Muscle of leg (tissue), 16 donors: ENCODE measurements at places on chromosomes 16 and 17.
A peak's percentile ranks its signal among the peaks of the same experiment; 100 is the strongest.

- H3K4me1 ChIP-seq, result no peaks in the 10 kb centered on the region
- H3K4me3 ChIP-seq, result no peak overlapping the region
- no peak for DNase-seq
- H3K27me3 ChIP-seq, result peaks cover 7% of the 10 kb centered on the region
Observed at GRCh38 chr16:65634291-65634690, 512.4 kb upstream of the CDH11 start.

GRCh38 chr16:84080378-84080777 is 36.4 kb downstream of the MBTPS1 start:
- H3K27ac ChIP-seq, result no peak overlapping the region
- H3K4me1 ChIP-seq, result no peaks in the 10 kb centered on the region
- DNase-seq, result no peak
- no peak overlapping the region for H3K4me3 ChIP-seq
- H3K36me3 ChIP-seq, result peaks cover 57% of the 10 kb centered on the region

- H3K36me3 ChIP-seq, result no peaks in the 10 kb centered on the region
- peaks cover 12% of the 10 kb centered on the region for H3K27me3 ChIP-seq
- H3K4me3 ChIP-seq, result peak overlapping the region; percentile 32
- peaks cover 7% of the 10 kb centered on the region for H3K4me1 ChIP-seq
- no peak overlapping the region for H3K27ac ChIP-seq
Observed at GRCh38 chr17:15917438-15918027, 27.4 kb upstream of the ADORA2B start.

DNA sequence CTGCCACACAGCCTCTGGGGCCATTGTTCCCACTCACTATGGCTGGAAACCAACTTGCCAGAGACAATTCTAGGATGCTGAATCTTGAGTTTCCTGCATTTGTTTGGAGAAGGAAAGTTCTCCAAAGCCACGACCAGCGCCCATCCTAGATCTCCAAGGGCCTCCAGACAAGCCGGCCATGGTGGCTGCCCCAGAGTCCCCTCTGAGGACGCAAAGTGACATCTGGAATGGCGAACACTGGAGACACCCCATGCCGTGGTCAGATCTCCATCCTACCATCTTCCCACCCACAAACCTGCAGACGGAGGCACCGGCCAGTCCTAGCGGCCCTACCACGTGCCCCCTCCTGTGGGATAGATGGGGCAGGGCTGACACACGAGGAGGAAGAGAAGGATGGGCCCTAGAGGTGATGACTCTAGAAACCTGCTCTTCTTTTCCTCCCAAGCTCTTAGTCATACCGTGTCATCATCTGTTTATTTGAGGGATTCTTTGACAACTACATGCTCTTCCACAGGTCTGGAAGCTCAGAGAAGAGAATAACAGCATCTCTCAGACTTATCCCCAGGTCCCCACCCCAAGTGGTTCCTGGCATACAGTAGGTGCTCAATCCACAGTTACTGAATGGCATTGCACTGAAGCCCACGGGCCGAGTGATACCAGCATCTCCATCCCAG is 71.3 kb downstream of the MYH11 start:
- no peaks in the 10 kb centered on the region for H3K4me1 ChIP-seq
- no peak overlapping the region for H3K27ac ChIP-seq
- H3K36me3 ChIP-seq, result no peaks in the 10 kb centered on the region
- no peak overlapping the region for H3K4me3 ChIP-seq
- H3K27me3 ChIP-seq, result no peaks in the 10 kb centered on the region
- no peak for DNase-seq

DNA sequence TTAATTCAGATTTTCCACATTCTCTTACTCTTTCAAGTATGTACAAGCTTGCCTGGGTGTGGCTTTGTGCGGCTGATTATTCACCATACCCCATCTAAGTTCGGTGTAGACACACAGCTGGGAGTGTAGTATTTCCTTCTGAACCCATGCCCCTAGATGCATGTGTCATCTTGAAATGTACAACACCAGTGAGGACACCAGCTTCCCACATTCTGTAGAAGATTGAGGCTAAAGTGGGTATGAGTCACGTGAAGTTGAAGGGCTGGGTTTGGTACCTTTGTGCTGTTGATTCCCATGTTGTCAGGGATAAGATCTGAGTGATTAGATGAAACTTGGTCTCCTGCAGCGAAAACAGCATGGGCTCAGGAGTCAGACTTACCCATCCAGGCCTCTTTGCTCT is 14.6 kb upstream of the DHX8 start:
- H3K36me3 ChIP-seq, result no peaks in the 10 kb centered on the region
- peaks cover 19% of the 10 kb centered on the region for H3K4me1 ChIP-seq
- H3K4me3 ChIP-seq, result no peak overlapping the region
- no peak for DNase-seq
- peak overlapping the region; percentile 22 for H3K27ac ChIP-seq
- H3K27me3 ChIP-seq, result no peaks in the 10 kb centered on the region

- H3K36me3 ChIP-seq, result no peaks in the 10 kb centered on the region
- peaks cover 3% of the 10 kb centered on the region for H3K4me1 ChIP-seq
- DNase-seq, result no peak
- no peaks in the 10 kb centered on the region for H3K27me3 ChIP-seq
- no peak overlapping the region for H3K4me3 ChIP-seq
- no peak overlapping the region for H3K27ac ChIP-seq
Observed at GRCh38 chr16:73384506-73385089, 336.7 kb upstream of the ZFHX3 start.

DNA sequence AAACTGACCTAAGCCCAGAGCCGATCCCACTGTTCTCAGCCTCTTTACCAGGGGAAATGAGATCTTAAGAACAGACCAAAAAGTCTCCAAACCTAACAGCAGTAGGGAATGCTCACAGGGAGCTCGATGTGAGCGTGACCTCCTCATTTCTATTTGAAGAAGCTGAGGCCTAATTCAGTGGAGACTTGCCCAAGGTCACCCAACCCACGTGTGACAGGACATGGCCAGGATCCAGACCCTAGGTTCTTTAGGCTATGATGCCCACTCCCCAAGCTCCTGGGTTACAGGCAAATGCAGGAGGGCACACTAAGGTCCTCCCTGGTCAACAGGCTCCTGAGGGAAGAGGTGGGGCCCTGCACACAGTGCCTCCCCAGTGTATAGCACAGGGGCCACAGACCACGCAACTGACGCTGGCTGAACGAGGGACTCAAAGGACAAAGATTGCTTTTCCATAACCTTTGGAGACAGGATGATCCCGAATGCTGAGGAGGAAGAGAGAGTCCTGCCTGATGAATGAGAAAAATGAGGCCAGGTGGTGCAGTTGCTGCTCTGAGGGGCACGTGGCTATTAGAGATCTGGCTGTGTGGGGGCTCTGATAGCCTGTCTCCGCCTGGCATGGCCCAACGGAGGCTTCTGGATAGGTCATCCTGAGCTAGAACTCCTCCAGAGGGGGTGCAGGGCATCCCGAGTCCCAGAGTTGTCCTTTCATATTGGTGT is 24.0 kb downstream of the MAP3K14 start:
- no peak overlapping the region for H3K4me3 ChIP-seq
- no peak for DNase-seq
- H3K27me3 ChIP-seq, result no peaks in the 10 kb centered on the region
- H3K27ac ChIP-seq, result peak overlapping the region; percentile 81
- peaks cover 90% of the 10 kb centered on the region for H3K4me1 ChIP-seq

DNA sequence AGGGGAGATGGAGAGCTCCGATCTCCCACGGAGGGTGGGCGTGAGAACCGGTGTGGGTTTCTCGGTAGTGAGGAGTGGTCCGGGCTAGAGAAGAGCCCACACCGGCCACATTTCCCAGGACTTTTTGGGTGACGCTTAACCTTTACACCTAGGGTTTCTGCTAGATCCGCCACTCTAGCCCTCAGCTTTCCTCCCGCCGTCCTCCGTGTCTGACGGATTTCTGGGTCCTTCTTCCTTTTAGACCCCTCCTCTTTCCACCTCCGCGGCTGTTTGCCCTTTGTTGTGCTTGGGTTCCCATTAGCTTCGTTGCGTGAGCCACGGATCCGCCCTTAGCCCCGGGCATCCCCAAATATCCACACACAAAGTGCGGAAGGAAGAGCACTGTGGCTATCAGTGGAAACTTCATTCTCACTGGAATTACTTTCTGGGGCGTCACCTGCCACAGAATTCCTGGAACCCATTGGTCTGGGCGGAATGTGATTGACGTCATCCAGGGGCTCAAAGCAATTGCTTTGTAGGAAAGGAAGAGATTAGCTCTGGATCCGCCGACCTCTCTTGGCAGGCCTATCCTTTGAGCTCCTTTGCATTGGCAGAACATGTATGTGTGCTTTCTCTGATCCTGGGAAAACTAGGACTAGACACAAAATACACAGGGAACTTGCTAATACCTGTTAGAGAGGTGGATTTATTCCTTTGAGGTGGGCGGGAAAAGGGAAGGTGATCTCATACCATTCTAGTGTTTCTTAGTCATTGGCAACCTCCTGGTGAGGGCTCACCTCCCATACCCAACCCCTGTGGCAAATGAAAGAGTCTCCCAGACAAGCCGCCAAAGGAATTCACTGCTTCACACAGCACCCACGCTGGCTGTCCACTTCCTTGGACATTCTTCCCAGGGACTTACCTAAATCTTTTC is 654 bp downstream of the TNFAIP1 start:
- H3K27me3 ChIP-seq, result no peaks in the 10 kb centered on the region
- peak; percentile 88 for DNase-seq
- H3K36me3 ChIP-seq, result peaks cover 35% of the 10 kb centered on the region
- peaks cover 33% of the 10 kb centered on the region for H3K4me1 ChIP-seq
- H3K27ac ChIP-seq, result peak overlapping the region; percentile 97

GRCh38 chr16:59758848-59759247 is 1024.7 kb upstream of the GOT2 start:
- H3K27ac ChIP-seq, result no peak overlapping the region
- no peak for DNase-seq
- H3K4me1 ChIP-seq, result no peaks in the 10 kb centered on the region
- H3K27me3 ChIP-seq, result no peaks in the 10 kb centered on the region
- no peaks in the 10 kb centered on the region for H3K36me3 ChIP-seq

GRCh38 chr16:608019-608418 is 18.2 kb downstream of the RAB40C start:
- H3K27me3 ChIP-seq, result no peaks in the 10 kb centered on the region
- H3K4me3 ChIP-seq, result no peak overlapping the region
- DNase-seq, result no peak

DNA sequence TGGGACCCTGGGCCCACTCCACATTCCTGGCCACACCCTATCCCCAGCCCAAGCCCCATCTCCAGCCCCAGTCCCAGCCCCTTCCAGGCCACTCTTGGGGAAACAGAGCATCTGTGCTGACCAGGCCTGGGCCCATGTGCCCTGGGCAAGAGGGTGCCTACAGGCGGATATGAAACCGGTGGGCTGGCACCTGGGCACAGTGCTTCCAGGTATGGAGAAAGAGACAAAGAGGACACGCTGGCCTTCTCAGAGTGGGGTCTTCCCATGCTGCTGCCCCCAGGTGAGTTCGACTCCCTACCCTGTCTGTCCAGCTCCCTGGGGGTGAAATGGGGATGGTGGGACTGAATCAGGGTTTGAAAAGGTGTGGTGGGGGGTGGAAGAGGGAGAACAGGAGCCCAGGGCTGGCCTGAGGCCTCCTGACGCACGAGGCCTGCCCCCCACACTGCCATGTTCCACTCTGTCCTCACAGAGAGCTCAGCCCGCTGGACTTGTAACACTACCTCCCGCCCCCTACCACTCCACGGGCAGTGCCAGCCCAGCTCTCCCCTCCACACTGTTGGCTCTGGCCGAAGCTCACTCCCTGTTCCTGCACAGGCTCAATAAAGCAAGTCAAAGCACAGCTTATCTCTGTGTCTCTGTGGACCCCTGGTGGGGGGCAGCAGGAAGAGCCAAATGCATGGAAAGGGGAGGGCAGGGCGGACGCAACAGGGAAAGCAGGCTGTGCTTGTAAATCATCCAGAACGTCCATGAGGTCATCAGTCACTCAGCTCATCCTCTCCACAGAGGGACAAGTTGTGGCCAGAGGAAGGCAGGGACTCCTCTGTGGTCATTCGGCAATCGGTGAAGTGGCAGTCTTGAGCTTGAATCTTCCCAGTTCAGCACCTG is 71.1 kb upstream of the TMEM97 start:
- no peak overlapping the region for H3K4me3 ChIP-seq
- DNase-seq, result no peak
- H3K36me3 ChIP-seq, result no peaks in the 10 kb centered on the region
- H3K4me1 ChIP-seq, result peaks cover 5% of the 10 kb centered on the region
- peaks cover 29% of the 10 kb centered on the region for H3K27me3 ChIP-seq

DNA sequence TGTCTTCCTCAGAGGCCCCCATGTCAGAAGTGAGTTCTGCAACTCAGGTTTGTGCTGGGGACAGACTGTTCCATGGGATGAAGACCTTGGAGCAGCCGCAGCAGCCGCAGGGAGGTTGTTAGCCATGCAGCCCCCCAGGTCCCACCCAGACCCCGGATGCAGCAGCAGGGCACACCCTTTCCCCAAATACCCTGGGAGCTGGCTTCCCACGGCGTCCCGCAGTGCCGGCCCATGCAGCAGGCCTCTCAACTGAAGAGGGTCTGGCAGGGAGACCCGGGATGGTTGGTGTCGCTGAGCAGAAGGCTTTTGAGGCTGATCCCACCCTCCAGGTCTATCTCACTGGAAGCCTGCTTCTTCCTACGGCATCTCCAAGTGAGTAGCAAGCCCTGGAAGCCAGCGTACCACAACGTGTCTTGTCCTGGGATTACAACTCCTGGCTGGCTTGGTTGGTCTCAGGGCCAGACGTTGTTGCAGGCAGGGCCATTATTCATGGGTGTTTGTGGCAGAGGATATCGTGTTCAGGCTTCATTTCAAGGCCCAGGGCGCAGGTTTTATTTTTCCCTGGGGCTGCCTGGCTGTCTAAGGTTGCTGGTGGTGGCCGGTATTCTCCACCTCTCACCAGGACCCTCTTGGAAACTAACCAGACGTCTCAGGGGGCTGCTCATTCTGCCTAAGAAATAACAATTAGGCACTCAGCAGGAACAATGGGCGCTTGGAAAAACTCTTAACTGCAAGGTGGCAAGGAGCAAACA is 223.2 kb downstream of the C16orf95 start:
- H3K27me3 ChIP-seq, result peaks cover 42% of the 10 kb centered on the region
- no peaks in the 10 kb centered on the region for H3K36me3 ChIP-seq
- no peak overlapping the region for H3K27ac ChIP-seq
- peaks cover 6% of the 10 kb centered on the region for H3K4me1 ChIP-seq
- no peak overlapping the region for H3K4me3 ChIP-seq
- DNase-seq, result no peak

GRCh38 chr17:76678330-76678729 is 32.4 kb downstream of the MXRA7 start:
- peaks cover 55% of the 10 kb centered on the region for H3K36me3 ChIP-seq
- no peak for DNase-seq
- no peaks in the 10 kb centered on the region for H3K27me3 ChIP-seq
- H3K4me1 ChIP-seq, result peaks cover 26% of the 10 kb centered on the region

DNA sequence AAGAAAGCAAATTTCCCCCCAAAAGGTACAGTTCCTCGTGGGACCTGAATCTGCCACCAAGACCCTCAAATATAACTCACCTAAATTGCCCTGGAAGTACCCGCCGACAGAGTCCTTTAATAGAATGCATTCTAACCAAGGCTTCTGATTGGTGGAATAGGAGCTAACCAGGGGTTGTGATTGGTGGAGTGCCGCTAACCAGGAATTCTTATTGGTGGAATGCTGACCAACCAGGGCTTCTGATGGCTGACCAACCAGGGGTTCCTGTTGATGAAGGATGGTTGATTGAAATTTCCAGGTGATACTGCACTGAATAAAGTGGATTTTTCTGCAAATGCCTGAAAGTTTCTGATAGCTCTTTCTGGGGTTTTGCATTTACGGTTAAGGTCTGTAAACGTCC is 6.5 kb downstream of the TFAP4 start:
- no peak overlapping the region for H3K4me3 ChIP-seq
- H3K4me1 ChIP-seq, result peaks cover 50% of the 10 kb centered on the region
- peaks cover 12% of the 10 kb centered on the region for H3K36me3 ChIP-seq
- no peak for DNase-seq
